ENCODE measurements at places on chromosomes 4 and X. TPM values are rescaled to one million over a fixed set of nuclear protein-coding genes. Genes with fewer than 3 reads are reported as not detected.

CCKAR gene
- total RNA-seq: not detected

ANTXR2 gene
- 173 TPM for total RNA-seq

DNA sequence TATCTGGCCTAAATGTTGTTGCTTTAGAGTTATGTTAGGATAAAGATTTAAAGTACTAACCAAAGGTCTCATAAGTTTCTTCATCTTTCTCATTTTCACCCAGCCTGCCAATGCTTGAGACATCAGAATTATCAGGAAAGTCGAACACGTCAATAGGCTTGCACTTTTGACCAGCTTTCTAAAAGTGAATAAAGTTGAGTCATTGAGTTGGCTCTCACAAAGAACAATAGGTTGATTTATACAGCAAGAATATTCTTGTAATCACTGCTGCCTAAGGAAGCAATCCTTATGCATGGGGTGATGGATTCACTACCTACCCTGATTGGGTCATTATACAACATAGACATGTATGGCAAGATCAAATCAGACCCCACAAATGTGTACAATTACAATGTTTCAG is 5.0 kb downstream of the CENPU start:
- no peak for DNase-seq

CXCL5 gene
- total RNA-seq: not detected

- DNase-seq: no peak
Measured at GRCh38 chr4:149311076-149311475, 504.6 kb downstream of the IQCM start.

GRCh38 chrX:37361596-37361995 is 12.4 kb downstream of the PRRG1 start:
- DNase-seq: no peak

GRCh38 chrX:3346501-3347259 is at the start of gene MXRA5:
Gene MXRA5 (minus strand): TSS chrX:3346652. CDS start chrX:3343833, 2,819 bp downstream.
- DNase-seq: no peak

DNA sequence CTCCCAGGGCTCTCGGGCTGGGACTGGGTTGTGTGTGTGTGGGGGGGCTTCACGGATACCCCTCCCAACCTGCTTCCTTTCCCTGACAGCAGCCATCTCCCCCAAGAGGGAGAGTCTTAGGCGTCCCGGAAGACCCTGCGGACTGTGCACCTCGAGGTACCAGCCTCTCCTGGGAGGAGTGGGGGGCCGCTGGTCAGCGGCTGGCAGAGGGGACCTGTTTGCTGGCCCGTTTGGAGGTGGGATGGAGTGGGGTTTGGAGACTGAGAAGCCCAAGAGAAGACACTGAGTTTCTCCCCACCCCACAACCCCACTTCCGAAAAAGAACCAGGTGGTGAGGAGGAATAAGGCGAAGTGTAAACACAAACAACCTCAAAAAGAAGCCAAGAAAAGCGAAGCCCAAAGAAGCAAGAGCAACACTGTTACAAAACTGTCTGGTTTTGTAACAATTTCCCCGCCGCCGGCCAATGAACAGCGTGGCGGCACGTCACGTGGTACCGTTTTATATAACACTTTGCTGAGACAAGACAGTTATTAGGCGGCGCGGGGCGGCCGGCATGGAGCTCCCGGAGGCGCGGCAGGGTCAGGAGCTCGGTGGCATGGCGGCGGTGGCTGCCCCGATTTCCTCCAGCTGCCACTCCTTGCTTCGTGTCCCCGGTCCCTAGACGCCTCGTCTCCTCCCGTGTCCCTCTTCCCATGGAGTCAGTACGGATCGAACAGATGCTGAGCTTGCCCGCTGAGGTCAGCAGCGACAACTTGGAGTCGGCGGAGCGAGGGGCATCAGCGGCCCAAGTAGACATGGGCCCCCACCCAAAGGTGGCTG is at the start of gene LONRF3:
Gene LONRF3, plus strand, starts transcription at position 531 of the 820 bp plus-strand sequence. Its CDS starts 163 bp downstream, at position 694.
- peak; percentile 71 for DNase-seq

DNA sequence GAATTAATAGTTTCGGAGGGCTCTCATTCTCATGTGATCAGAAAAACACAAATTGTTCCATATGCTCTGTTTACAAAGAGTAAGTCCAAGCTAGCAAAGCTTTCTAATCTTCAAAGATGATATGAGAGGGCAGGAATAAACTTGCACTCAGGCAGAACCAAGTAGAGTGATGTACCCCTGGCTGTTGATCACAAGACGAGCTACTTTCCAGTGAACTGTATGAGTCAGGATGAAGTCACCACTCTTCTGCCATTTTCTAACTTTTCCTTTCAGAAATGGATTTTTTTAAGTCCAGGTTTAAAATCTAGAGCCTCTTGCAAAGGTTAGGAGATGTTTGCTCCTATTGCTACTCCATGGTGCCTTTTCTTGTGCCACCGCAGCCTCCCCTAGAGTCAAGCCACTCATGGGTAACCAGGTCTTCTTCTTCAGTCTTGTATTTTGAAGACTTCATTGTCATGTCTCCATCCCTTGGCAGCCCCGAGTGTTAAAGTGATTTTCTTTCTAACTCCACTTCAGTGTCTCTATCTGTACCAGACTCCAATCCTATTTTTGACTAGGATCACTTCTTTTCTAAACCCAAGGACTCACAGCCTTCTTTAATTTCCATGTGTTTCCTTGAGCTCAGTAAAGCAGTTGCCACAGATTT is 171.9 kb upstream of the GALNT7 start:
- no peak for DNase-seq

- no peak for DNase-seq
Measured at GRCh38 chrX:18034945-18035344, 173.8 kb upstream of the RAI2 start.

ATP7A gene
- 13.9 TPM for total RNA-seq

DNA sequence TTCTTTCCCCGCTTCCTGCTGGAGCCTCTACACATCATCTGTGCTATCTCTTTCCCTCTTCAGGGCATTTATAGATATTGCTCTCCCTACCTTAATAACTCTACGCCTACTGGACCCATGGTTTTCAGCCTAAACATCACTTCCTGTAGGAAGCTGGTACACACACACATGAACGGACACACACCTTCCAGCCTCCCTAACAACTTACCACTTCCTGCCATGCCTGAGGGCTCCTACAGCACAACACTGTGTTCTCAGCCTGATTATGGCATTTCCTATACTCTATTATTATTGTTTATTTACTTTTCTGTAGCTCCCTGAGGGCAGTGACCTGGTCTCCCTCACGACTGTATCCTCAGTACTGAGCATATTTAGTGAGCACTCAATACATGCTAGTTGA is 163.6 kb upstream of the MAP3K15 start:
- DNase-seq: no peak

DNA sequence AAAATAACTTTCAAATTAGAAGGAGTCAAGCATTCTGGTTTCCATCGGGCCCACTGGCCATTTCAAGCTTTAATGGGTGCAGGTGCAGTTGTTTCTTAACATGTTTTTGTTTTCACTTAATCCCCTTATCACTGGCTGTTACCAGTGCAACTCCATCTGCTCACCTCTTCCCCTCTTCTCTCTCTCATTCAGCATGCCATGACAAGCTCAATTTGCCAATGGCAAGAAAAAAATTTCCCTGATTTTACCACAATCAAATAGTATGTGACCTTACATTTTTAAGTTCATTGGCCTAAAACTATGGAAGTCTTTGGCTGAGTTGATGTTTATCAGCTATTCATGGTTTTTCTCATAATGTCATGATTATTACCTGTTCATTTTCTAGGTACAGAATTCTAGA is 299.1 kb upstream of the BMP3 start:
- no peak for DNase-seq

DNA sequence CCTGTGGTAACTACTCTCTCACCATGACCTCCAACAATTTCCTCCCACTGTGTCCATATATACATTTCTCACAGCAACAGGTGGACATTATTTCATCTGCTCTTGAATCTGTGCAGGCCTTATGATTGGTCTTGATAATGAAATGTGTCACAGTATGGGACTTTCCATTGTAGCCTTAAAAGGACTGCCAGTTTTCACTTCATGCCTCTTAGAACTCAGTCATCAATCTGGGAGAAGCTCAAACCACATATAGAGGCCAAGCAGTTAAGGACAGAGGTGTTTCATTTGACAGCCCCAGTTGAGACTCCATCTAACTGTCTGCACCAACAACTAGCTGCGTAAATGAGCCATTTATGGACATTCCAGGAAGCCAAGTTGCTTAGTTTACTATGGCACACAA is 1534.8 kb downstream of the ARAP2 start:
- DNase-seq: no peak

- DNase-seq: no peak
Measured at GRCh38 chr4:69874507-69874906, 14.6 kb upstream of the SULT1E1 start.

DNA sequence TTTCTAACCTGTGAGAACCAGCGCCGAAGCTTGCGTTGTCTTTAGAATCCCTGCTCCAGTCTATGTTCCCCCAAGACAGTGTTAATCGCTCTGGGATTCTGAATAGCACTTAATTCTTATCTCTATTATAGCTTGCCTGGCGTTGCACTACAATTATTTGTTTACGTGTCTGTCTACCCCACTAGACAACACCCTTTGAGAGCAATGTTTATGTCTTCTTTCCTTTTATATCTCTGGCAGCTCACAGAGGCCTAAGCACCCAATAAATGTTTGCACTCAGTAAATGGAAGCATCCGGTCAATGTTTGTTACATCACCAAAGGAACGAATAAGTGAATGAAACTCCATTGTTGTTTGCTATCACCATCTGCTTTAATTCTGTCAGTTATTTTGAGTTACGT is 4.8 kb upstream of the NHS start:
- DNase-seq: no peak

ANOS1 gene
- 4.6 TPM for total RNA-seq

DNA sequence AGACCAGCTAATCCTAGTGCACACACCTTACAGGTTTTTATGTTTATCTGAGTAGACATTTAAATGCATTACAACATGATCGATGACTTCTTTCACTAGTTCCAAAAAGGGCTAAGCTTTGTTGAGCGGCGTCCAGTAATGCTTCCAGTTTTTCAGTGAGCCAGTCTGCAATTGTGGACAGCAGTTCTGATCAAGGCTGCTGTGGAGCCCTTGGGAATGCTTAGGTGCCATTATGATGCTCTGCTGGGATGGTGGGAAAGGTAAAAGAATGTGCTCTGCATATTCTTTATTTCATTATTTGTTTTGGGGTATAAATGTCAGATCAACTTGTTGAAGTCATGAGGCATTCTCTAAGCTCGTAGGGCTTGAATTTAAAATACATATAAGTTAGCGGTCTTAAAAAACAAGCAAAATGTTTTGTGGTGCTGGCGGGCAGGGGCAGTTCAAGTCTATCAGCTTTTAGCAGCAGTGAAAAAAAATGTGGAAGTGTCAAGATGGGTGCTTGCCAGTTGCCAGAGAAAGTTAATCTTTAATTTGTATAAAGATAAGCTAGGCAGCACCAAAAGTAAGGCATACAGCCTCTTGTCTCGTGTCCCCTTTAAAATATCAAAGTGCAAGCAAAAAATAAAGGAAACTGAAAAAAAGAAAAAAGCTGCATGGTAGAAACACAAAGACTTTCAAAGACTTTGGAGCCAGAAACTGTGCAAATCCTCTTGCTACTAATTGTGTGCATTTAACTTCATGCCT is 5.8 kb downstream of the MID1IP1 start:
- no peak for DNase-seq

OPRPN gene
- total RNA-seq: not detected

GRCh38 chr4:168863719-168864647 is 146.1 kb downstream of the CBR4 start:
- no peak for DNase-seq

GRCh38 chr4:182491719-182492118 is 248.5 kb downstream of the TENM3 start:
- DNase-seq: no peak

TRIM75 gene
- not detected for total RNA-seq

- DNase-seq: no peak
Measured at GRCh38 chr4:182495645-182496385, 252.6 kb downstream of the TENM3 start.

KCNE5 gene
- total RNA-seq: 3.2 TPM

GRCh38 chr4:92090887-92091286 is 212.9 kb upstream of the GRID2 start:
- DNase-seq: no peak

DNA sequence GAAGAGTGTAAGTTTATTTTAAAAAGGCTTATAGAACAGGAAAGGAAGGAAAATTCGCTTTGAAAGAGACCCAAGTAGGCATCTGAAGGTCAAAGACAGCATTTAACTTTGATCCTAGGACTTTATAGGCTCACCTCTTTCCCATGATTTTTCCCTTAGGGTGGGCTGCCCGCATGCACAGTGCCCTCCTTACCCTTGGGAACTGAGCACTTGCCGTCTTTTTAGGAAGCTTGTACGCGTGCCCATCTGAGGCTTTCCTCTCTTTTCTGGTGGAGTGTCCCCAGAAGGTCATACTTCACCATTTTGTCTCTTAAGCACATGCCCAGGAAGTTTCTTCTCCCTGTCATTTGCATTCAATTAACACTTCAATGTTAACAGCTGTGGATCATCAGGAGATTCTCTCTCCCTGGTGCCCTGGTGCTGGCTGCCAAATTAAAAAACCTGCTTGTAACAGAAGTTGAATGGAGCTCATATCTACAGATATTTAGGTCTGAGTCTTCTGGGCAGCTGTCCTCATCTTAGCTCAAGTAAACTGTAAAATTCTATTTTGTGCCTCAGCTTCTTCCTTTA is 38.4 kb upstream of the IL9R start:
- no peak for DNase-seq

- no peak for DNase-seq
Measured at GRCh38 chrX:151099001-151099400, 77.4 kb upstream of the GPR50 start.

DNA sequence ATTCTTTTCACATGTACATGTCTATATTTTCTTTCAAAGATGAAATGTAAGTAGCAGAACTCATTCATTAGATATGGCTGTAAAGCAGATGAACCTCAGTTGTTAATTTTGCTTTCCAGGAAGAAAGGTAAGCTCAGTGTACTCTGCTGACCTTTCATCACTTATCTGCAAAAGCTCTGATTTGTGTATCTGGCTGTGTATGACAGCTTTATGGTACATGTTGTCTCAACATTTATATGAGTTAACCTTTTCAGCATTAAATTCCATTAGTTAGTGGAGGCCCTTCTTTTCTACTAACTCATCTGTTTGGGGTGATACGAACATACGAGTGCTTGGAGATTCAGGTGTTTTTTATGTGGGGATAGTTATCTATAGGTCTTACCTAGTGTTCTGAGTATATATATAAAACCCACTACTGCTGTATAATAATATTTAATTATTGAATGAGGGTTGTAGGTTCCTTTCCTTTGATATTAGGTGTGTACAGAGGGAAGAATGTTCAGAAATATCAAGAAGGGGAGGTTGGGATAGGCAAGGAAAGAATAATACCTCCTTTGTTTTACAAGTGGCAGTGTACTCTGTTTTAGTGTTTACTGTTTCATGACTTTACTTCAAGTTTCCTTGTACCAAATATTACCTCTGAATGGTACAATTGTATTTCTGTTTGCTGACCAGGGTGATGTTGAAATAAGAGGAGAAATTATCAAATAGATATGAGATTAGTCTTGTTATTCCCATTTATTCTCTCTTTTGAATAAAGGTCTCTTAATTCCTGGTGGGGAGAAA is 395.5 kb downstream of the ARHGAP24 start:
- no peak for DNase-seq

RBM47 gene
- total RNA-seq: 56.6 TPM

DNA sequence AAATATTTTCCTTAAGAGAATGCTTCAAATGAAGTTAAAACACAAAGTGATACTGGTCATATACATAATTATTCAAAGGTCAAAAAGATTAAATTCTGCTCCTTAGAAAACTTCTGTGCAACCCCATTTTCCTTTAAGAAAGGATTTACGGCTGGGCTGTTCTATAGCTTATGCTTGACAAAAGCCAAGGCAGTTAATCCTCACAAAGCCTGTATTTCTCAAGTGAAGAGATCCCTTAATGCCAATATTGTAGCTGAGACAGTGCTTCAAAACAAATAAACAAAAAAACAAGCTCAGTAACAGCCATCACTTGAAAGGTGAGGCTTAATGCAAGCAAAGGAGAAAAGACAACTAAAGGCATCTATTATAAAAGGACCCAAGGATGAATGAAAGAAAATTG is 42.5 kb downstream of the BTC start:
- no peak for DNase-seq
